ENCODE measurements at places on chromosomes 12 and 14. TPM values are rescaled to one million over a fixed set of nuclear protein-coding genes. Genes with fewer than 3 reads are reported as not detected.

The SLC6A15 gene
- not detected for polyA plus RNA-seq

The SLC2A13 gene
- 3.9 TPM for polyA plus RNA-seq

DNA sequence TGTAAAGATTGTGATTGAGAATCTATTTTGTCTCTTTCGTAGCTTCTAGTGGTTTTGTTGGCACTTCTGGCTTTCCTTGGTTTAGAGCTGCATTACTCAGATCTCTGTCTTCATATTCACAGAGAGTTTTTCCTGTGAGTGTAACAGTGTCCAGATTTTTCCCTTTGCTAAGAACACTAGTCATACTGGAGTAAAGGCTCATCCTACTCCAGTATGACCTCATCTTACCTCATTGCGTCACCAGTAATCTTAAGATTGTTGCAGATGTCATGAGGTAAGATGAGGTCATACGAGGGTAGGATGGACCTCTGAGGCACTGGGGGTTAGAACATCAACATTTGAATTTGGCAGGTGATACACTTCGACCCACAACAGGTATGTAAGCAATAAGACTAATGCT is 461.2 kb downstream of the FLRT2 start:
- no peak for DNase-seq

- DNase-seq, result no peak
Observed at GRCh38 chr12:49357103-49357678, 10.1 kb upstream of the SPATS2 start.

- DNase-seq, result no peak
Observed at GRCh38 chr12:126668961-126669360, 1598.0 kb upstream of the TMEM132C start.

DNA sequence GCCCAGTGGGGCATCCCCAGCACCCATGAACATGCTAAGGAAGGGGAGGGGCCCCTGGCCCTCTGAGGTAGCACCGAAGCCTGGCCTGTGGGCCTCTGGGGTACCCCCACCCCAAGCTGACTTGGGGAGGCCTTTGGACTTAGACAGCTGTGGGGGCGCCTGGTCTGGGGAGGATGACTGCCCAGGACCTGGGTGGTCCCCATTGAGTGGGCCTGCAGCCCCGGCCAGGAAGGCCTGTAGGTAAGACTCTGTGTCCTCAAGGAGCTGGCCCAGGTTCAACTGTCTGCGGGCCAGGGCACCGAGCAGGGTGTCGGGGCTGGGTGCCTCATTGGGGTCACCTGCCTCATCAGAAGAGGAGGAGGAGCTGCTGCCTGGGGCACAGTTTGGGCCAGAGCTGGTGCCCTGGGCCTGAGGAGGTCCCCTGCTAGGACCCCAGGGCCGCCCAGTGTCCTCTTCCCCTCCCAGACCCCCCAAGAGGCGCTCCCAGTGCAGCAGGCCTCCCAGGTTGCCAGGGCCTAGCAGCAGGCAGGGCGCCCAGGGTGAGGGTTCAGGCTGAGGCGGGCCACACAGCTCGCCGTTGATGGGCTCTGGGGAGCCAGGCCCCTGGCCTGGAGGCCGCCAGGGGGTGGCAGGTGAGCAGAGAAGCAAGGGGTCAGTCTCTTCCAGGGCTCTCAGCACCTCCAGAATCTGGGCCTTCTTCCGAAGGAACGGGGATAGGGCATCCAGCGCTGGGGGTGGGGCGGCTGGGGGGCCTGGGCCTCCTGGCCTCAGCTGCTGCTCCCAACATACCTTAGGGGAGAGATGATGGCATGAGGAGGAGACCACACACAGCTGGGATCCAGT is 31.4 kb downstream of the NCKAP5L start:
- DNase-seq, result no peak
